LNCaP clone FGC (cell line): ENCODE measurements at places on chromosomes 2 and 18.

- DNase-seq: no peak
These were observed 19.7 kb upstream of the TNFAIP6 start for GRCh38 chr2:151337643-151338042.

DNA sequence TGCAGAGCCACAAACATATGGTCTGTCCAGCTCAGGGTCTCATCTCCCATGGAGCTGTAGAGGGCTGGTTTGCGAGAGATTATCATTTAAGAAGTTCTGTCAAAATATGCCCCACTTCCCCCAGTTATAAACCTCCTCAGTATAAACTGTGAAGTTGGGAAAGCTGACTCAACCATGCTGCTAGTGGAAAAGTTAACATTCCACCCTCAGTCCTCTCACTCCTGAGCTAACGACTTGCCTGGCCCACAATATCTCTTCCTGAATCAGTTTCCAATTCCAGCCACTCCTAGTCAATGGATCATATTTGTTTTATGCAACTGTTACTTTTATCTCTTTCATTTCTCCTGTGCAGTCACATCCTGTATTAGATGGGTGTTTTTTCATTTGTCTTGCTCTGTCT is 326.2 kb downstream of the SETBP1 start:
- no peak for DNase-seq

- no peak for DNase-seq
These were observed 23.4 kb upstream of the GLI2 start for GRCh38 chr2:120712180-120712681.

GRCh38 chr2:25856377-25856776 is 21.9 kb downstream of the ASXL2 start:
- no peak for DNase-seq

GRCh38 chr2:147430408-147430807 is 414.4 kb upstream of the ACVR2A start:
- DNase-seq: peak; percentile 50

DNA sequence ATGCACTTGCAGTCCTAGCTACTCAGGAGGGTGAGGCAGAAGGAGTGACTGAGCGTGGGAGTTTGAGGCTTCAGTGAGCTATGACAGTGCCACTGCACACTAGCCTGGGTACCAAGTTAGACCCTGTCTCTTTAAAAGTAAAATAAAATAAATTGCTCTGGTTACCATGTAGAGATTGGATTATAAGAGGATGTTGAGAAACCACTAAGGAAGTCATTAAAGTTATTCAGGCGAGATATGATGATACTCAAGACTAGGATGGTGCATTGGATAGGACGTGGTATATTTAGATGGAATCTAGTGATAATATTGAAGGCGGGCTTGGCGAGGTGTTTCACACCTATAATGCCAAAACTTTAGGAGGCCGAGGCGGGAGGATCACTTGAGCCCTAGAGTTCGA is 50.6 kb downstream of the BMPR2 start:
- no peak for DNase-seq

DNA sequence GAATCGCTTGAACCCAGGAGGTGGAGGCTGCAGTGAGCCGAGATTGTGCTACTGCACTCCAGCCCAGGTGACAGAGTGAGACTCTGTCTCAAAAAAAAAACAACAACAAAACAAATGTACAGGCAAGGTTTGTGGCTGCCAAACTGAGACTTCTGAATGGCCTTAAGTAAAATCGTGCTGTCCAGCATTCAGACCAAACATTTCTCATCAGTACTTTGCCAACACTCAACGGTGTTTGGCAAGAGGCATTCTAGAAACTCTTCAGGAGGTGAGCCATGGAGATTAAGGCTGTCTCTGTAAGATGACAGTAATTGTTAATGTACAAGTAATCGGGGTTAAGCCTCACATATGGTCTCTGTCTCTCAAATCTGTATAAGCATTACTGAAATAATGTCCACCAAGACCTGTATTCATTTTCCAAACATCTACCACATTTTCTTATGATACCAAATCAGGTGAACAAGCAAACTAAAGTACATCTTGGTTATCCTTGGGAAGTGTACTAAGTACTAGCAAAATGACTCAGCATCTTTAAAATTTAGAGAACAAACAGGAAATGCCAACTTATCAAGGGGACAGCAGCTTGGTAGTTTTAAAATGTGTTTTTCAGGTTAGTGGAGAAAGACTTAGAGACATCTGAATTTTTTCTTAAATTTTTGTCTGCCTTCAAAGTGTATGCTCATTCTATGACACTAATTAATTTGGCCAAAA is 29.3 kb downstream of the SERPINE2 start:
- DNase-seq: no peak

DNA sequence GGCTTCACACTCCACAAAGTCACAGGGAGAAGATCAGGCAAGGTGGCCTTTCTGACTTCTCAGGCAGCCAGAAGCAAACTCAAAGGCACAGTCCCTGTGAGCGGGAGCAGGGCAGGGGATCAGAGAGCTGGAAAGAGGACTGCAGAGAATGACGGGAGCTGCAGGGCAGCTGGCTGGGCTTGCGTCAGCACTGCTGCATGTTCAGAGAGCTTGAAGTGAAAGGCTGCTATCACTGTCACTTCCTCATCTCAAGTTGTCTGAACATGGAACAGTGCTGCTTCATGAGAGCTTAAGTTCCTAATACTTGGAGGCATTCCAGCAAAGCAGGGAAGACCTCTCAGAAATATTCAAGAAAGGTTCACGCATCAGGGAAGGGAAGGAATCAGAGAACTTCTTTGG is 20.4 kb downstream of the TGFBRAP1 start:
- DNase-seq: no peak

- DNase-seq: no peak
These were observed 79.1 kb upstream of the TANC1 start for GRCh38 chr2:158889135-158889853.

GRCh38 chr2:44237221-44237620 is 38.1 kb upstream of the SLC3A1 start:
- DNase-seq: no peak

DNA sequence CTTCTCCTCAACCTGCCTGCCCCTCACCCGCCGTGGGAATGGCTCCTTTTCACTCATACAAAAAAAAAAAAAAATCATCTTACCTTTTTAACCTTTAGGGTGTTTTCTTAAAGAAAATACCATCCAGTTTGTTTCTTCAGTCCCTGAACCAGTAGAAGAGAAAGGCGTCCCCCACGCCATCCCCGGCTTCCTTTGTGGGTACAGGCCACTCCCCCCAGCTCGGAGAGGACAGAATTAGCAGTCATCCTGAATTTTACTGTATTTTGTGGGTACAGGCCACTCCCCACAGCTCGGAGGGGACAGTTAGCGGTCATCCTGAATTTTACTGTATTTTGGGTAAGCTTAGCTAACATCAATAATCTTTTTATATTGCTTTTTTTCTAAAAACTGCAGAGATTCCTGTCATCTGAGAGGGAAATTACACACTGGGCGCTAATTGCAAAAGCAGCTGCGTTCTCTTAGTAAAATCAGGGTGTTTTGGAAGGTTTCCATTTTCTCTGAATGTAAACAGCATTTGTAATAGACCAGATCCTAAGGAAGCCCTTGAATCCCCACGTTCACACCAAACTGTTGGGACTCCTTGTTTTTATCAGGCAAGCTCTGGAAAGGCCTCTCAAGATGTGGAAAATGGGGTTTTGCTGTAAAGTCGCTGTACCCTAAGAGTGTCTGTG is 72.5 kb downstream of the NFATC1 start:
- no peak for DNase-seq

- DNase-seq: no peak
These were observed 187.6 kb downstream of the MREG start for GRCh38 chr2:215825707-215826106.

DNA sequence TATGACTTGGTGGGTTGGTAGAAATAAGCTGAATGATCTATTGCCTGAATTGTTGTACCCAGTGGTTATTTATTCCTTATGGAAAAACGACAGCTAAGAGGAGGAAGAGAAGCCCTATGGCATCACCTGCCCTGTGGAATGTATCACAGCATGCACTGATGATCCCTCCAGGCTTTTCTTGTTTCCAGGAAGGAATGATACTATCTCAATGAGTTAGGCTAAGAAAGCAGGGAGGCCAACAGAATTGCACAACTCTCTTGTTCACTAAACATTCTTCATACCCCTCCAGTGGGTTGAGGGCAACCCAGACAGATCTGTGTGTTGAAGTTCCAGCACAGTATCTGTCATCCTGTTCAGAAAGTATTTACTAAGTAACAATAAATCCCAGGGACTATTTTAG is 1001.7 kb upstream of the GYPC start:
- no peak for DNase-seq
